ENCODE measurements at places on chromosomes 6 and 20. TPM values are rescaled to one million over a fixed set of nuclear protein-coding genes. Genes with fewer than 3 reads are reported as not detected.

GRCh38 chr20:60653111-60653845 lies 598.8 kb upstream of the CDH4 start:
- no peak overlapping the region for H3K27ac ChIP-seq
- DNase-seq, result no peak
- no peaks in the 10 kb centered on the region for H3K4me1 ChIP-seq
- H3K4me3 ChIP-seq, result no peak overlapping the region
- H3K36me3 ChIP-seq, result no peaks in the 10 kb centered on the region
- no peaks in the 10 kb centered on the region for H3K27me3 ChIP-seq

Gene DSN1
- 3.5 TPM for polyA plus RNA-seq

DNA sequence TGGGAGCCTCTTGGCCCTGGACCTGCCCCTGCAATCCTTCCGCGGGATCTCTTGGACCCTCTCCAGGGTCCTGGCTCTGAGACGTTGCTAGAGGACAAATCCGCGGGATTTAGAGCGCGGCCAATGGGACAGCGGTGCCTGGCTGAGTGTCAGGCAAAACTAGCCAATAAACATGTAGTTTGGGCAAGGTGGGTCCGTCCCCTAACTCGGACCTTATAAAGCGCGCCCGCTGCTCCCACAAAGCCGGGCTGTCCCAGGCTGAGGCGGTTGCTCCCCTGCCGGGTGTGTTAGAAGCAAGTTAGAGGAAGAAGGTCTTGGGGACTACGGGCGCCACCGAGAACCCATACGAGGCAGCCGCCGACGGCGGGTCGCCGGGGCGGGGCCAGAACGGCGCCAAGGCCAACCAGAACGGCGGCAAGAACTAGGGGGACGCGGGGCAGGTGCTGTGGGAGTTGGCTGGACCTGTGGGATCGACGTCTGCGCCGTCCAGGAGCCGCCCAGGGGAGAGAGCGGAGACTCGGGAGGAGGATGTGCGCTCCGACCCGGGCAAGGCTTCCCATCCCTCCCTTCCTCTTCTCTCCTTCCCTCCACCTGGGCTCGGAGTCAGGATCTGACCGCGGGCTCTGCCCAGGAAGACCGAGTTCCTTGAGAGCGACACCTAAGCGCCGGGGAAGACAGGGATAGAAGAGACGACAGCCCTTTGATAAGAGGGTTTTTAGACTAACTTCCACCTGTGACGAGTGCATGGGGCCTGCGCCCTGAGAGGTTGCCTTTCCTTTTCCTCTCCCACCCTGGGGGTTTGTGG lies 6.5 kb upstream of the TMEM14A start:
- peak; percentile 87 for DNase-seq
- no peaks in the 10 kb centered on the region for H3K27me3 ChIP-seq
- peaks cover 2% of the 10 kb centered on the region for H3K4me1 ChIP-seq
- peak overlapping the region; percentile 81 for H3K27ac ChIP-seq
- H3K36me3 ChIP-seq, result peaks cover 1% of the 10 kb centered on the region

Gene BCAS1
- polyA plus RNA-seq, result 0.06 TPM

- H3K36me3 ChIP-seq, result no peaks in the 10 kb centered on the region
- no peak overlapping the region for H3K4me3 ChIP-seq
- H3K27ac ChIP-seq, result no peak overlapping the region
- H3K4me1 ChIP-seq, result no peaks in the 10 kb centered on the region
- no peak for DNase-seq
- H3K27me3 ChIP-seq, result no peaks in the 10 kb centered on the region
Measured at GRCh38 chr20:47428851-47429336, 72.4 kb upstream of the ZMYND8 start.

Gene CNKSR3
- 12.3 TPM for polyA plus RNA-seq

DNA sequence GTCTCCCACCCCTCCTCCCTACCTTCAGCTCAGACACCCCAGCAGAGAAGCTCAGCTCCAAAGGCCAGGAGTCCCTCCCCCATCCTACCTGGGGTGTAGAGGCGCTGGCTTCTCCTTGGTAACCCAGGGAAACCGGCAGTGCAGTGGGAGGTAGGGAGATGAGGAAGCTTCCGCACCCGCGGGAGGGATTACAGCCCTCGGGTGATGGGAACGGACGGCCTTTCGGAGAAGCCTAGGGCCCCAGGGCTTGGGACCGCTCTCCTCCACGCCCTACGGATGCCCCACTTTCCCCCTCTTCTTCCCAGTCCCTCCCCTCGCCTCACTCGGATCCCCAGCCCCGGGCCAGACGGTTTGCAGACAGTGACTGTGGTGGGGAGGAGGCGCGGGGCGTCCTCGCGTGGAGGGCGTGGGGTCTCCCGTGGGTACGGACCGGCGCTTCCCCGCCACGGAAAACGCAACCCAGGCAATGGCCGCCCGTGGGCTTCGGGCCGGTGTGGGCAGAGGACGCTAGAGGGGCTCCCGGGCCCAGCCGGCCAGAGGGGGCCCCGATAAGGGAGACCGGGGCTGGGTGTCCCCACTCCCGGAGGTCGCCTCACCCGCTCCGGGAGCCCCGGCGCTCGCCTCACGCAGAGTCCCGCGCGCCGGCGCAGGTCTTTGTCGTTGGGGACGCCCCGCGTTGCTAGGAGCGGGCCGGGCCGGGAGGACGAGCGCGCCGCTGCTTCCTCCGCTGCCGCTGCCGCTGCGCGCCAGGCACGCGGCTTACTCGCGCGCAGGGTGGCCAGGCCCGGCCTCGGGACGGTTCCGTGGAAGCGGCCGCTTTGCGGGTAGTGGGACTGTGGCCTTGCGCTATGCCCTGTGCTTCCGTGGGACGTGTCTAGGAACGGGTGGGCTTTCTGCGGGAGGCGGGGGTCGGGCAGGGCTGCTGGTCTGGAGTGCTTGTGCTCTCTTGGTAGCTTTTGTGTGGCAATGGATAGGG lies 15.8 kb downstream of the AARS2 start:
- H3K4me3 ChIP-seq, result peak overlapping the region; percentile 51
- peaks cover 12% of the 10 kb centered on the region for H3K27me3 ChIP-seq
- peaks cover 7% of the 10 kb centered on the region for H3K4me1 ChIP-seq
- peaks cover 3% of the 10 kb centered on the region for H3K36me3 ChIP-seq

DNA sequence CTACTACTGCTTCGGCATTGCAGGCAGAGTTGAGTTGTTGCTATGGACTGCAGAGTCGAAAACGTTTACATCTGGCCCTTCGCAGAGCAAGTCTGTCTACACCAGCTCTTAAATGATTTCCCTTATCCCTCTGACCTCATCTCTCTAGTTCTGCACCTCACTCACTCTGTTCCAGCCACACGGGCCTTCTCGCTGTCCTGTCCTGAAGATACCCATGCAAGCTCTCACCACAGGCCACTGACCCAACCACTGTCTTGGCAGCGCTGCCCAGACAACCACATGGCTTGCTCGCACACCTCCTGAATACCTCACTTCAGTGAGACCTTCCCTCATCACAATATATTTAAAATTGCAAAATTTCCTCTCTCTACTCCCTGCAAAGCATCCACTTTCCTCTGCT lies 31.4 kb downstream of the B4GALT5 start:
- DNase-seq, result no peak
- H3K27me3 ChIP-seq, result no peaks in the 10 kb centered on the region
- no peak overlapping the region for H3K27ac ChIP-seq
- H3K4me1 ChIP-seq, result peaks cover 55% of the 10 kb centered on the region

Data from liver (tissue), 10 donors.